Stimulated activated CD8-positive, alpha-beta memory T cell treated with anti-CD3 and anti-CD28 coated beads, Interleukin-7, amount 100 ng/mL, for 1 hour (primary cell): ENCODE measurements at places on chromosomes 6 and 20.

DNA sequence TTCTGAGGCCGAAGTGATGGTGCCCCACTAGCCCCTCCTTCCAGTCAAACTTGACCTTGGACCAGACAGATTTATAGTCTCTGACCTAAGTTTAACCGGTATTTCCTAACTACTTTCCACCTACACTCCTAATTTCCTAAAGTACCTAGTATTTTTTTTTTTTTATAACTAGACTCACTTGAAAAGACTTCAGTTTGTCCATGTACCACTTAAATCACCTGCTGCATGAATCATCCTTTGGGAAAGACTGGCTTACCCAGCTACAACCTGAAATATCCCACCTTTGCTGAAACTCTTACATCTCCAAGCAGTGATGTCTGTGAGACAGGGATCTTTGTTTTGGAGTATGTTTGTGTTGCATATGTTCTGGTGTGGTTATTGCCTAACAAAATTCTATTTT lies 71.1 kb downstream of the ZDHHC14 start:
- no peak for DNase-seq

DNA sequence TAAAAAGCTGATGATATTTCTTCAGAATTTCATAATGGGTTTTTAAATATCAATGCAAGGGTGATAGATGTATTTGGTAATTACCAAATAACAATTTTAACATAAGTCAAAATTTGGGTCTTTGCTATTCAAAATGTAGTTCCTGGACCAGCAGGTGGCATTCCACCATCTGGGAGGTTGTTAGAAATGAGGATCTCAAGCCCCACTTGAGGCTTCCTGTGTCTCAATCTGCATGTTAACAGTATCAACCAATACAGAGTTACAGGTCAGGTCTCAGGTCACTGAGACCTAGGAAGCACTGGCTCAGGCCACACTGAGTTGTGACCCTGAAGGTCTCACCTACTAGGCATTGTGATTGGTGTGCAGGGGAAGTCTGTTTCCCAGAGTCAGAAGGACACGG lies 57.2 kb upstream of the MTRF1L start:
- DNase-seq = no peak

DNA sequence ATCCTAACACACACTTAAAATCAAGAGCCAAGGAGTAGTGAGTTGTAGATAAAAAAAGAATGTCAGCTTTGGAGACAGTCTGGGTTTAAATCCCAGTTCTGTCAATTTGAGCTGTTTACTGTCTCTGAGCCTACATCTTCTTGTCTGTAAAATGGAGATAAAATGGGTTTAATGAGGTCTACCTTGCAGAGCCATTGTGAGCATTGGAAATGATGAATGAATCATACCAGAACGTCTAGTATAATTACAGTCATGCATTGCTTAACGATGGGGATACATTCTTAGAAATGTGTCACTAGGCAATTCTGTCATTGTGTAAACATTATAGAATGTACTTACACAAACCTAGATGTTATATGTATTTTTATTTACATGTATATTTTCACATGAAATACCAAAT lies 17.6 kb upstream of the SGK2 start:
- no peak for DNase-seq

GRCh38 chr20:15287329-15287728 lies 949.9 kb upstream of the FLRT3 start:
- no peak for DNase-seq

DNA sequence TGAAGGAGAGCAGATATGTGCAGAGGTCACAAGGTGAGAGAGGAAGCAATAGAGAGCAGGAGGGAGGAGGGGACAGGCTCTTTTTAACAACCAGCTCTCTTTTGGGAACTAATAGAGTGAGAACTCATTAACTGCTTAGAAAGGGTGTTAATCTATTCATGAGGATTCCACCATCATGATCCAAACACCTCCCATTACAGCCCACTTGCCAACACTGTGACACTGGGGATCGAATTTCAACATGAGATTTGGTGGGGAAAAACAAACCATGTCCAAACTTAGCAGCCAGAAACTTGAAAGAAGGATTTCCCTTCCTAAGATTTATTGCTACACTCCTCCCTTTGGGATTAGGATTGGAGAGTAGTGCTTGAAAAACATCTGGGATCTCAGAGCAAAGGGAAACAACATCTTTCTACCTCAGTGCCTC lies 135.5 kb upstream of the PLCB4 start:
- no peak for DNase-seq
